ENCODE measurements at places on chromosomes 12 and 14. TPM values are rescaled to one million over a fixed set of nuclear protein-coding genes. Genes with fewer than 3 reads are reported as not detected.

- DNase-seq: no peak
These were observed 217.6 kb downstream of the EFCAB11 start for GRCh38 chr14:89736881-89737280.

- no peak for DNase-seq
These were observed 3.9 kb downstream of the MYRFL start for GRCh38 chr12:69828897-69829296.

DNA sequence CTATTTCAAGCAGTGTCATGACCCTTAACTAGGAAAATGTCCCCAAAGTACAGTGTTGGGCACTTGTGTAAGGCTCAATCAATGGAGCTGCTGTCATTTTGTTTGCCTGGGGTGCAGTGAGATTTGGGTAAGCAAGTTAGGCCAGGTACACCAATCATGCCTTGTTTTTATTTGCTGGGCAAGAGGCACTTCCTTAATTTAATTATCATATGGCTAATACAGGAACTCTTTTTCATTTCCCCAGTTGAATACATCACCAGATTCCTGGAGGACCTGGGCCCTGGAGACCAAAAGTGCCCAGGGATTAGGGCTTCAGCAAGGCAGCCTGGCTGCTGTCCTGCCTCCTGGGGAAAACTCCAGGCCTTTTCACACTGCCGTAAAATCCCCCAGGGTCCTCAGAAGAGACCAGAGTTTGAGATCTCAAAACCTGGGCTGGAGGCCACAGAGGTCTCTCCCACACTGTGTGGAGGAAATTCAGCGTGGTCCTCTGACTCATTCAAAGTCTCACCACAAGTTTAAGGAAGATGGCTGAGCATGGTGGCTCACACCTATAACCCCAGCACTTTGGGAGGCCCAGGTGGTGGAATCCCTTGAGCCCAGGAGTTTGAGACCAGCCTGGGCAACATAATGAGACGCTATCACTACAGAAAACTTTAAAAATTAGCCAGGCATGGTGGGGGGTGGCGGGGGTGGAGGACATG lies 28.4 kb upstream of the FOXN3 start:
- no peak for DNase-seq

DNA sequence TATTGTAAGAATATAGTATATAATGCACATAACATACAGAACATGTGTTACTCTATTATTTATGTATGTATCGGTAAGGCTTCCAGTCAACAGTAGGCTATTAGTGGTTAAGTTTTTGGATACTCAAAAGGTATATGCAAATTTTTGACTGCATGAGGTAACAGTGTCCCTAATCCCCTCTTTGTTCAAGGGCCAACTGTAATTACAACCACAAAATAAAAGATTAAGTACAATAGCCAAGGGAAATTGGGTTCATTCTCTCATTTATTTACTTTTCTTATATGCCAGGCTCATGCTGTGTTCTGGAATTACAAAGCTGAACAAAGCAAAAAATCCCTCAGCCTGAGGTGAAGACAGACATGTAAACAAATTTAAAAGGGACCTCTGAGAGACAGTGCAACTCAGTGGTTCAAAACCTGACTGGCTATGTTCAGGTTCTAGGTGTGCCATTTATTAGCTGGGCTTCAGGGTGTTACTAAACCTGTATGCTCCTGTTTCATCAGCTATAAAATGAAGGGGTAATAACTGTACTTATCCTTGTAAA lies 43.4 kb upstream of the TSPAN8 start:
- no peak for DNase-seq

DNA sequence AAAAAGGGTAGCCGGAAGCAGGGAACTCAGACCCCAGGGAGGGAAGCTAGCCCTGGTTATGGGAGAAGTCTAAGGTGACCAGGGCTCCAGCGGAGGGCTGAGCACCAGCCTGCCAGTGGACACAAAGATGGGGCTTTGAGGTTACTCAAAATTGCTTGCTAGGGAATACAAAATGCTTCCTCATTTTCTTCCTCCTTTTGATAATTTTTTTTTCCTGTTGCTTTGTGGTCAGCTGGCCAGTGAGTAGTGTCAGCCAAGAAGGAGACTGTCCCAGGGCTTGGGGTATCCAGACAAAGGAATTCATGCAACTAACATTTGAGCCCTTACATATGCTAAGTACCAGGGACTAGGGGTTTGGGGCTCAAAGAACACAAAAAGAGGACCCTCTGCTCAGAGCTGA lies 206.2 kb downstream of the PPM1H start:
- no peak for DNase-seq

DNA sequence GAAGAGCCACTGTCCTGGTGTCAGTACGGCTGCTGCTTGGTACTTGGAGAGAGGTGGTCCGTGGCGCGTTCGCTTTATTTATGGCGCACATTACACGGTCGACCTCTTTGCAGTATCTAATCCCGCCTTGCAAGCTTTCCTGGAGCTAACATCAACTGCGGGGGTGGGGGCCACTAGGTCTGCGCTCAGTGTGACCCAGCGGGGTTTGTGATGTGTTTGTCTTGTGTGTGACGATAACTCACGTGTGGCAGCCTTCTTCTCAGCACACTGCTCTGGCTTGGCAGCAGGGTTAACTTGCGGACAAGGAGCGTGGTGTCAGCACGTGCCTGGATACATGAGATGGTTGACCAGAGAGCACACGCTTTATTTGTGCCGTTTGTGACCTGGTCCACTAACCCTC lies 122.2 kb upstream of the RTL1 start:
- no peak for DNase-seq

Gene PIWIL1
- total RNA-seq: not detected

DNA sequence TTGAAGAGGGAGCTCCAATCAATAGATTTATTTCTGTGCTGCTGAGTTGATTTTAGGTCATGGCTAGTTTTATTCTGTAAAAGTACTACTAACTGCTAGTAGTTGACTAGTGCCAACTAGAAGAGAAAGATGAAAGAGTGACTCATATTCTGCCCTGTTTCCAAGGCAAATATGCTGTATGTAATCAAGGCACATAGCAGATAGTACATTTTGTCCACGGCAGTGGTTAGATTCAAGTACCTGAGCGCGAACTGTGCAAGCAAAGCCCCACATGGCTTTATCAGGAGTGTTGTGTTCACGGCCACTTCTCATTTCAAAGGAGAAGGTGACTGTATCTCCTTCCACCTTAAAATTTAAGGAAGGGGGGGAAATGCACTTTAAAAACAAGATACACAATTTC lies 126.8 kb downstream of the TRAFD1 start:
- DNase-seq: no peak

GRCh38 chr12:113044516-113044915 lies 12.0 kb upstream of the DTX1 start:
- no peak for DNase-seq

DNA sequence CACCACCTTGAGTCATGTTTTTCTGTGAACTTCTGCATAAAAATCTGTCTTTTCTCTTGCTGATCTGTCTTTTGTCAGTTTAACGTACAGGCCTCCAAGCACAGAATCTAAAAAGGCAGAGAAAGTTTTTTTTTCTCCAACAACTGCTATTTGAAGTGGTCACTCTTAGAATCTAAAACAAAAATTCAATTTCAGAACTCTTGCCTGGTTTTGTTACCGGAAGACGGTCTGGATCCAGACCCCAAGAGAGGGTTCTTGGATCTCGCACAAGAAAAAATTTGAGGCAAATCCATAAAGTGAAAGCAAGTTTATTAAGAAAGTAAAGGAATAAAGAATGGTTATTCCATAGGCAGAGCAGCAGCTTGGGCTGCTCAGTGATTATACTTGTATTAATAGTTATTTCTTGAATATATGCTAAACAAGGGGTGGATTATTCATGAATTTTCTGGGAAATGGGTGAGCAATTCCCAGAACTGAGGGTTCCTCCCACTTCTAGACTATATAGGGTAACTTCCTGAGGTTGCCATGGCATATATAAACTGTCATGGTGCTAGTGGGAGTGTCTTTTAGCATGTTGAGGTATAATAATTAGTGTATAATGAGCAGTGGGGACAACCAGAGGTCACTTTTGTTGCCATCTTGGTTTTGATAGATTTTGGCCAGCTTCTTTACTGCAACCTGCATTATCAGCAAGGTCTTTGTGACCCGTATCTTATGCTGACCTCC lies 150.0 kb upstream of the PLEKHA5 start:
- no peak for DNase-seq

Gene LRRC74A
- total RNA-seq: not detected

DNA sequence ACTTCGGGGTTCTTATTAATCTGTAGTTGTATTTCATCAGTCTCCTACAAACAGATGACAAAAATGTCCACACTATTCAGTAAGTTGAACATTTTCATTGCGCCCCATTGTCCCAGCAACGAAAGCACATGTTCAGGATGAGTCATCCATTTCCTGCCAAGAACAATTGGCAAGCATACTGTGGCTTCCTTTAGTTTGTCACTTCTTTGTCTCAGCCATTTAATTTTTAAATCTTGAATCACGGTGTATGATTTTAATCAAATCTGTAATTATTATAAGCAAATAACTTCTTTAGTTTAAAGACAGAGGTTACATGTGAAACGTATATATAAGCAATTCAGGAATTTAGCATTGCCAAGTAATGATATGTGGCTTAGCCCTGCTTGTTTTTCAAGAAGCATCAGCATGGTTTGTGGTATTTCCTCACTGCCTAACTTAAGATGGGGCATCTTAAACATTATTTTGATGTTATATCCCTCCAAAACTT lies 211.3 kb upstream of the KRR1 start:
- no peak for DNase-seq

DNA sequence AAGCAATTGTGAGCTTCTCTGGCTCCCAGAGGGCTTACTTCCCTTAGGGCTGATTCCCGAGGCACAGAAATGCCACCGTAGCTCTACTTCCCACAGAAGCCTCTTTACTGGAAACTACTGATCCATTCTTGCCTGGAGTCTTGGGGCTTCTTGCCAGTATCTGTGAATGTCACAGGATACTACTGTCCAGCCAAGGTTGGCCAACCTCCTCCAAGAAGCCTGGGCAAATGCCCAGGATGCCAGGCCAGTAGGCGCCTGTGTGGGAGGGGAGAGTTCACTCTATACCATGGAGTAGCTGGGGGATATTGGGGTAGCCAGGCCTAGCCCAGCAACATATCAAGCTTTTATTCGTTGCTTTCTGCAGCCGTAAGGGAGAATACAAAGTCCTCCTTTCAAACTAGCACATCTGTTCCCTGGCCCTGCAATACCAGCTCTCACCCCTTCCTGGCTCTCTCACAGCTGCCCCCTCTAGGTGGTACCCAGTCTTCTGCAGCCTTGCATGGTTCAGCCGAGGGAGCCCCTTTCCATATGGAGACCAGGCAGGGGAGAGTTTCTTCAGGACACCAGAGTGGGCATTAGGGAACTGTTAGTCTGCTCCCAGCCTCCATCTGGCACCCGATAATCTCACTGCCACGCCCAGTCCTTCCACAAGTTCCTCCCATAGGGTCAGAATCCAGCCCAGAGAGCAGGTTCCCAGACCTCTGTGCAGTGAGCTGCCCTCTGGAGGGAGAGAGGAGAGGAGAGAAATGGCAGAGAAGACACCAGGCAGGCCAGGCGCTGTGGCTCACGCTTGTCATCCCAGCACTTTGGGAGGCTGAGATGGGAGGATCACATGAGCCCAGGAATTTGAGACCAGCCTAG lies 24.3 kb upstream of the PLEK2 start:
- no peak for DNase-seq

Gene CLMN
- total RNA-seq: 15.8 TPM

DNA sequence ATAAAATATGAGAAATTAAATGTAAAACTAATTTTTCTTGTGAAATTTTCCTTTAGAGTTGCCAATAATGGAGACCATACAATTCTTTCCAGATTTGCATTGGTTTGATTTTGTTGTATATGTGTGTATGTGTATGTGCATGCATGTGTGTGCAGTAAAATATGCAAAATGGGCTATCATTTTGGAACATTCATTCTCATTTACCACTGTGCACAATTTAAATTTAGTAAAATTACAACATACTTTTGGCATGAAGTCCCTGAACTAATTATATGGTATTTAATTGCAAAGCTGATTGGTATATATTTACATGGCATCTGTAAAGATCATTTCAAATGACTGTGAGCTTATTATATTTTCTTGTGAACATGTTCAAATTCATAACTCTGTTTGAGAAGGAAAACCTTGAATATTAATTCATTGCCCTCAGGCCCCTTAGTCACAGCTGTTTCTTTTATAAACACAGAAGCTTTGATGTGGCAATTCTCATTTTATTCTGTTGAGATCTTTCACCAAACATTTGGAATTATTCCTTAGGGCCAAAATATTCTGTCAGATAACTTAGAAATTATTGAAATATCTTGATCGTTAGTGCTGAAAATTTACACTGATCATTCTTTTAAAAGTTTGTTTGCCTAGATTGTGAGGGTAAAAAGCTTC lies 17.6 kb downstream of the KERA start:
- DNase-seq: no peak

Gene LIN52
- 10.6 TPM for total RNA-seq

GRCh38 chr14:23177181-23177580 lies 6.3 kb downstream of the SLC7A8 start:
- no peak for DNase-seq

- no peak for DNase-seq
These were observed 35.2 kb upstream of the MEG3 start for GRCh38 chr14:100790502-100791347.

DNA sequence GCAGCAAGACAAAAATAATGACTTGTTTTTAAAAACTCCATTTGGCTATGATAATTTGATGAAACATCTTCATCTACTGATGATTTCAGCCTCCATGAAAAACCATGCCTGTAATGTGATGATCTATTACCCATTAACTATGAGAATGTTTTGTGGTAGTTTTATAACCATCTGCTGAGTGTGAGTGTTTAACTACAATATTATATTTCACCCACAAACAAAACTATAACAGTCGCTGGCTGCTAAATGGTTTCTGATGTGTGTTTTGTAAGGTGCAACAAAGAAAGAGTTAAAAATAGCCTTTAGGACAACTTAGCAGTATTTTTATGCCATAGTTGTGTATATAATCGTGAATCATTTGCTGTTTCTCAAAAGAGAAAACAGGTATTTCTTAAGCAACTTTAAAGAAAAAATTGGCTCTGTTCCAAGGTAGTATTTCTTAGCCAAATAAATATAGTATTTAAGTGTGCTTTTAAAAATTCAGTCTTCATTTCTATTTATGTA lies 4.9 kb downstream of the PTHLH start:
- no peak for DNase-seq

DNA sequence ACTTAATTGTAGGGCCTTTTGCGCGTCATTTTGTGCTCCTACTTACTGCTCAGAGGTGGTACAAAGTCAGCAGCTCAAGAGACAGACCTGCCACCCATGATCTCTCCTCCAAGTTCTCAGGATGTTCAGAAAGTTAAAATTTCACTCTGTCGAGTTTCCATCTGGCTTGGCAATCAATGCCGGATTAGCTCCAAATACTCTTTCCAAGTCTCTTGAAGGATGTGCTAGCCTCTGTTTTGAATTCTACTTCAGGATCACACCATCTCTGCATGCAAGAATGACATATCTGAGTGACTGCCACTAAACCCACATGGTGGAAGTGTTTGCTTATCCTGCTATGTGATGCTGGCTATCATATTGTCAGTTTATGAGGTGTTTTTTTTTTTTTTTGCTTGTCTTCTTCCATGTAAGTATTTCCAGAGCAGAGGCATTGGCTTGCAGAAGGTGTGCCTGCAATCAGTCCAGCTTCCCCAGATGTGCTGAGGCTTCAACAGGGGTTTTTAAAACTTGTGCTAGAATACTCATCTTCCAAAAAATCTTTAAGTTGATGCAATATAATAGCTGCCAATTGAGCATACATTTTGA lies 125.6 kb downstream of the RGS6 start:
- no peak for DNase-seq

Data from aorta (tissue), 5 donors.